ENCODE measurements at places on chromosomes 13 and 19. TPM values are rescaled to one million over a fixed set of nuclear protein-coding genes. Genes with fewer than 3 reads are reported as not detected.
A peak's percentile ranks its signal among the peaks of the same experiment; 100 is the strongest.

The GJB6 gene
- 53.3 TPM for total RNA-seq

The ANGPTL4 gene
- 120 TPM for total RNA-seq

The FAM216B gene
- total RNA-seq = not detected

The ILF3 gene
- total RNA-seq = 286 TPM

The ZNF723 gene
- not detected for total RNA-seq

The SERPINE3 gene
- not detected for total RNA-seq

DNA sequence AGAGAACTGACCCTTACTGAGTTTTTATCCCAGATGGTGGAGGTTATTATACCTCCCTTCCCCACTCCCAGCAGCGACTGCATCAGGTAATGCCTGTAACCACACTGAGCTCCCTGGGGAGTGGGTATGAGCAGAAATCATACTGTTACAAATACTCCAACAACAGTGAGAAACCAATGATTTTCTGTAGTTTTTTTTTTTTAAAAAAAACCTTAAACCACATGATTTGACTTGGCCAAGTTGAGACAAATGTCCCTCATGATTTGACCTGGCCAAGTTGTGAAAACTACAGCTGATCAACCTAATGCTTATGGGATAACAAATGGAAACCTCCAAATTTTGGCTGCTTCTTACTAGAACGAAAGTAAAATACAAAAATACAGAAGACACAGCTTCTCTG, 33.1 kb upstream of the SERP2 start:
- no peak for ATAC-seq

GRCh38 chr13:102176846-102177245, 225.0 kb downstream of the FGF14 start:
- ATAC-seq = no peak

- no peak for ATAC-seq
Measured at GRCh38 chr13:22812793-22813192, 368.0 kb upstream of the SGCG start.

GRCh38 chr13:60590800-60591747, 194.1 kb downstream of the TDRD3 start:
- no peak for ATAC-seq

DNA sequence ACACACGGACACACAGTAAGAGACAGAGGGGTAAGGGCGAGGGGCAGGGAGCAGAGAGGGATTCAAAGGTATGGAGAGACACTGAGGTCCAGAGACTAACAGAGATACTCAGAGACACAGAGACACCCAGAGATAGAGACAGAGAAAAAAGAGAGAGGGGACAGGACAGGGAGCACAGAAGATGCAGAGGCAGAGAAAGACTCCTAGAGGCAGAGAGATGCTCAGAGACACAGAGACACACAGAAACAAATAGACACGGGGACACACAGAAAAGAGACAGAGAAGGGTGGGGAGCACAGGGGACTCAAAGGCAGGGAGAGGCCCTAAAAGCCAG, 39.8 kb downstream of the DEDD2 start:
- ATAC-seq = no peak

DNA sequence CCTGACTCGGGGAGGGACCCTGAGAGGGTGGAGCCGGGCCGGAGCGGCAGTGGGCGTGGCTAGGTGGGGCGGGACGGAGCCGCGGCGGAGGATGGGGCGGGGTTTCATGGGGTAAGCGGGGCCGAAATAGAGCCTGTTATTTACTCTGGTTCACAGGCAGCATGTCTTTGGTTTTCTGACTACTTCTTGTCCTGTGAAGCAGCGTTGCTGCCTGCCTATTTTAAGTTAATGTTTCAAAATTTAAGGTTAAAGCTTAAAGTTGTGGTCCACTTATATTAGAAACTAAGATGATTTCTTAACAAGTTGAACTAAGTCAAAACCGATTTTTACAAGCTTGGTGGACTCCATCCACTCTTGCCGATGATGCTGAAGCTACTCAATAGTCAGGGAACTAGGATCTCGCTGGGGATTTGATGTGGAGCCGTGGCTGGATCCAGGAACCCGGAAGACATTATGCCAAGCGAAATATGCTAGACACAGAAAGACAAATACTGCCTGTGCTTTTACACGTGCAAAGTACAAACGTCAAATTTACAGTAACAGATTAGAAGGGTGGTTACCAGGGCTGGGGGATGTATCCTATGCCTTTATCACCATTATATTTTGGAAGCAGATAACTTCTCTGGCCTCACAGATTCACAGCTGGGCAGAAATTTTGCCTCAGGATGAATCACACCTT, 433 bp upstream of the ZNF616 start:
- ATAC-seq = peak; percentile 98

- no peak for ATAC-seq
Measured at GRCh38 chr13:65937251-65937650, 1292.9 kb downstream of the PCDH9 start.

DNA sequence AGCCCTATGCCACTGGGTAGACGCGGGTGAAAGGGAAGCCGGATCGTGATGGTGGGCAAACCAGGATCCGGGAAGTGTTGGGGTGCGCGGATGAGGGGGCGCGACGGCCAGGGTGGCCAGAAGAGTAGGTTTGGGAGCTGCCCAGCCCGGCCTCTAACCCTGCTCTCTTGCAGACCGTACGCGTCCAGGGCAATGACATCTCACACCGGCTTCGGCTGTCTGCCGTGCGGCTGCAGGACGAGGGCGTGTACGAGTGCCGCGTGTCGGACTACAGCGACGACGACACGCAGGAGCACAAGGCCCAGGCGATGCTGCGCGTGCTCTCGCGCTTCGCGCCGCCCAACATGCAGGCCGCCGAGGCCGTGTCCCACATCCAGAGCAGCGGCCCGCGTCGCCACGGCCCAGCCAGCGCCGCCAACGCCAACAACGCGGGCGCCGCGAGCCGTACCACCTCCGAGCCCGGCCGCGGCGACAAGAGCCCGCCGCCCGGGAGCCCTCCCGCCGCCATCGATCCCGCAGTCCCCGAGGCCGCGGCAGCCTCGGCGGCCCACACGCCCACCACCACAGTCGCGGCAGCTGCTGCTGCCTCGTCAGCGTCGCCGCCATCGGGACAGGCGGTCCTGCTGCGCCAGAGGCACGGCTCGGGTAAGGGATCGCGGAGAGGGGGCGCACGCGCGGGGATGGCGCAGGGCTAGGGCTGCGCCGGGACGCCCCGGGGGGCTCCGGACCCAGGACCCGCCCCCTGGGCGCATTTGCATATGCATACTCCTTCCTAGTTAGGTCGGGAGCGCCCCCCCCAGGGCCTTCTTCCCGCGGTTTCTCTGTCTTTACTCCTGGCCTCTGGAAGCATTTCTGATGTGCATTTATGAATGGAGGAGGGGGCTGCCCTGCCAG, 4.1 kb downstream of the VSTM2B start:
- no peak for ATAC-seq

DNA sequence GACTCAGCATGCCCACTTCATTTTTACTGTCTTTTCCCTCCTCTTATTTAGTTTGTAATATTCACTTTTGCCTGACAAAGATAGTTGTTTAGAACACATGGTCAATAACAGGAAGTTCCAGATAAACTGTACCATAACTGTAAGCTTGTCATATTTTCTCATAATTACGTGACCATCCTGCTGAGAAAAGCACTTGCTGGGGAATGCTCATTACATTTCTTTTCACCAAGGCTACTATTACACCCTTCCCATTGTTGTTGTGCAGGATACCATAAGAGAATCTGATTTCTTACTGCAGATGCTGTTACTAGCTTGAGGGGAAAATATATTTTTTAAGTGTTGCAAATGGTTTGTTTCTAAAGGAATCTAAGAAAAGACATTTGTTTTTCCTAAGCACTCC, 111.7 kb upstream of the SLITRK6 start:
- no peak for ATAC-seq

All from activated T-helper 17 cell treated with anti-CD3 and anti-CD28 coated beads, Interleukin-2, amount 50 U/mL, for 72 hours (primary cell).